Stimulated activated naive B cell treated with anti-CD40 and anti-IgM and Interleukin-4, amounts not matched to agents 10 μg/mL and 1 μg/mL and 100 μg/mL, for 72 hours (primary cell): ENCODE measurements at places on chromosomes 6 and 20.

DNA sequence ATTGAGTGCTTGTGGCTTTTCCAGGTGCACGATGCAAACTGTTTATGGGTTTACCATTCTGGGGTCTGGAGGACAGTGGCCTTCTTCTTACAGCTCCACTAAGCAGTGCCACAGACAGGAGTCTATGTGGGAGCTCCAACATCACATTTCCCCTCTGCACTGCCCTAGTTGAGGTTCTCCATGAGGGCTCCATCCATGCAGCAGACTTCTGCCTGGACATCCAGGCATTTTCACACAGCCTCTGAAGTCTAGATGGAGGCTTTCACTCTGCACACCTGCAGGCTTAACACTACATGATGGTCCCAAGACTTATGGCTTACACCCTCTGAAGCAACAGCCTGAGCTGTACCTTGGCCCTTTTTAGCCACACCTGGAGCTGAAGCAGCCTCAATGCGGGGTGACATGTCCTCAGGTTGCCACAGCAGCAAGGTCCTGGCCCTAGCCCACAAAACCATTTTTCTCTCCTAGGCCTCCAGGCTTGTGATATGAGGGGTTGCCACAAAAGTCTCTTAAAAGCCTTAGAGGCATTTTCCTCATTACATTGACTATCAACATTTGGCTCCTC lies 552.2 kb downstream of the TFAP2A start:
- no peaks in the 10 kb centered on the region for H3K4me1 ChIP-seq
- H3K27ac ChIP-seq = no peak overlapping the region
- peaks cover 2% of the 10 kb centered on the region for H3K36me3 ChIP-seq

DNA sequence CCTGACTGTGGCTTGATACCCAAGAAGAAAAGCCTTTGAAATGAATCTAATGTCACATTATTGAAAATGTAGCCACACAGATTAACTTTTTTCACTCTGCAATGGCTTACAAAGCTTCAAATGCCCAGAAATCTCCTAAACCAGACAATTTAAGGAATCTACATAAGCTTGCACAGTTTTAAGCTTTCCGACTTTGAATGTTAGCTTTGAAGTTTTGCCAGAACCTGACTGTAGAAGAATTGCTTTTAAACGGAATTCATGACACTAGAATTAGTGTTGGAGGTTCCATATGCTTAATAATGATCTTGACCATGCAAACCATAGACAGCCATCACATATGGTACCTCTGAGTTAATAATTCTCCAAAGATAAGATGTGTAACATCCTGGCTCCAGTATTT lies 798.5 kb upstream of the EPHA7 start:
- no peak overlapping the region for H3K27ac ChIP-seq
- no peak overlapping the region for H3K4me3 ChIP-seq
- H3K4me1 ChIP-seq = no peaks in the 10 kb centered on the region
- H3K36me3 ChIP-seq = no peaks in the 10 kb centered on the region
- DNase-seq = no peak
- H3K27me3 ChIP-seq = no peaks in the 10 kb centered on the region

- DNase-seq = no peak
- peaks cover 25% of the 10 kb centered on the region for H3K4me1 ChIP-seq
- peak overlapping the region; percentile 16 for H3K4me3 ChIP-seq
Measured at GRCh38 chr6:154157706-154158105, 118.7 kb downstream of the OPRM1 start.

DNA sequence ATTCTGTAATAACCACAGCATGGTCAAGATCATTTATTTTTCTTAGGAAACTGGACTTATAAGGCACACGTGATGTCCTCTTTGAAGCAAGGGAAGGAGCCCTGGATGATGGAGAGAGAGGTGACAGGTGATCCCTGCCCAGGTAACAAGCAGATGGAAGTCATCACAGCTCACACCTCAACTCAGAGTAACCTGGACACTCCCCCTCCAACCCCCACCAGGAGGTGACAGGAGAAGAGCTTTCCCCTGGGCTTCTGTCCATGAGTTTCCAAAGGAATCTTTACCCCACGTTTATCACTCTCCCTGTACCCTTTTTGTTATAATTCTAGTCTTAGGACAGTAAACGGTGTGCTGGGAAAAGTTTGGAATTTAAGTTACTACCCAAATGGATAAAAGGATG lies 28.4 kb downstream of the ZNF334 start:
- no peak for DNase-seq
- no peak overlapping the region for H3K4me3 ChIP-seq
- H3K27ac ChIP-seq = no peak overlapping the region
- H3K36me3 ChIP-seq = no peaks in the 10 kb centered on the region
- H3K4me1 ChIP-seq = no peaks in the 10 kb centered on the region

- no peak overlapping the region for H3K27ac ChIP-seq
- peaks cover 19% of the 10 kb centered on the region for H3K36me3 ChIP-seq
- peak; percentile 70 for DNase-seq
- H3K27me3 ChIP-seq = no peaks in the 10 kb centered on the region
Measured at GRCh38 chr6:109705258-109705657, 14.2 kb downstream of the FIG4 start.

DNA sequence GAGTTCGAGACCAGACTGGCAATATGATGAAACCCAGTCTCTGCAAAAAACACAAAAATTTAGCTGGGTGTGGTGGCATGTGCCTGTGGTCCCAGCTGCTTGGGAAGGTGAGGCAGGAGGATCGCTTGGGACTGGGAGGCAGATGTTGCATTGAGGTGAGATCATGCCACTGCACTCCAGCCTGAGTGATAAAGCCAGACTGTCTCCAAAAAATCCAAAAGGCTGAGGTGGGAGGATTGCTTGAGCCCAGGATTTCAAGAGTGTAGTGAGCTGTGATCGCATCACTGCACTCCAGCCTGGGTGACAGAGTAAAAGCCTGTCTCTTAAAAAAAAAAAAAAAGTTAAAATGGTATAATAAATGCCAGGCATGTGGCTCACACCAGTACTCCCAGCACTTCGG lies 1.3 kb upstream of the PTCRA start:
- no peak overlapping the region for H3K4me3 ChIP-seq
- DNase-seq = no peak
- peaks cover 14% of the 10 kb centered on the region for H3K4me1 ChIP-seq
- H3K27me3 ChIP-seq = peaks cover 11% of the 10 kb centered on the region
- H3K27ac ChIP-seq = no peak overlapping the region

DNA sequence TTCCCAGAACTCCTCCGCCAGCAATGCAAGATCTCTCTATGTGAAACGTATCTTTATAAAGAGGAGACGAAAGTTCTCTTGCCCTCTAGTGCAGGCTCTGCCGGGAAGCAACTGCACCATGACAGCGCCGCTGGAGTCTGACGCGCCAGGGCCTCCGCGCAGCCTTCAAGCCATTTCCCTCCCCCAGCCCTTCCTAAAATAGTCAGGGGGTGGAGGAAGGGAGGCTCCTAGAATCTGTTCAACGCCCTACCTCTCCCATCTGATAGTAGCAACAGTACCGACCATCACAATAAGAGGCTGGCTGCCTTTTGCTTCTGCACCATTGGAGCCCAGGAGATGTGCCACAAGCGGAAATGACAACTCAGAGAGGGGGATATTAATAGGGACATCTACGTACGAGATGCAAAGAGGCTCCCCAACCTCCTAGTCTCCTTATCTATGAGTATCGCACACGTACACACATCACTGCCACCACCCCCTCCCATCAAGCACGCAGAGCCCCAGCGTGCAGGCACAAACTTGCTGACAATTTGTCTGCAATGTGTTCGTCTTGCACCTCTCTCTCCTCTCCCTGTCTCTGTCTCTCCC lies 1.0 kb downstream of the SYNE1 start:
- H3K36me3 ChIP-seq = no peaks in the 10 kb centered on the region
- DNase-seq = no peak
- peaks cover 38% of the 10 kb centered on the region for H3K27me3 ChIP-seq
- peak overlapping the region; percentile 14 for H3K27ac ChIP-seq
- peak overlapping the region; percentile 65 for H3K4me3 ChIP-seq

GRCh38 chr6:39088331-39088730 lies 26.7 kb downstream of the SAYSD1 start:
- DNase-seq = peak; percentile 24
- H3K4me3 ChIP-seq = no peak overlapping the region
- no peak overlapping the region for H3K27ac ChIP-seq
- H3K27me3 ChIP-seq = peaks cover 75% of the 10 kb centered on the region
- peaks cover 19% of the 10 kb centered on the region for H3K4me1 ChIP-seq
- no peaks in the 10 kb centered on the region for H3K36me3 ChIP-seq

DNA sequence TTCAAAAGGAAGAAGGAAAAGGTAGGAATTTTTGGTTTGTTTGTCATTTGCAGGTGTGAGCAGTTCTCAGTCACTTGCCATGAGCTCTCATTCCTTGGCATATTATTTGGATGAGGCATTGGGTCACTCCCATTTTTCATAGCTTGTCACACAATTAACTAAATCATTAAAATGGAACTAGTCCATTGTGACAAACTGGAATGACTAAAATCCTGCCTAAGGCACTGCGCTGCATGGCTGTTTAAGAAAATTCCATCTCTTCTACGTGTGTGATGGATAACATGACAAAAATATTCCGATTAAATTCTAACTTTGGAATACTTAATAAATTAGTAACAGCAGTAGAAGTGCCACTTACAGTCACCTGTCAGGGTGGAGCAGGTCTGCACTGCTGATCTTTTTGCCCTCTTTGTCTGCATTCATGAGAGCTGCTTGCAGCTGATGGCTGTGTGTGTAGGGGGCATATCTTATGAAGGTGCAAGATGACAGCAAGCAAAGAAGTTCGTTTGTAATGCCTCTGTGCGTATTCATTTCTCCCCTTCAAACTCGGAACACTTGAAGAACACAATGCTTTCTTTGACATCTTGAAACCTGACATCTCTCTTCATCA lies 1292.6 kb upstream of the MAP3K7 start:
- no peak for DNase-seq
- H3K27ac ChIP-seq = no peak overlapping the region
- no peaks in the 10 kb centered on the region for H3K27me3 ChIP-seq
- H3K4me1 ChIP-seq = no peaks in the 10 kb centered on the region
- no peaks in the 10 kb centered on the region for H3K36me3 ChIP-seq
